ENCODE measurements at places on chromosomes 1 and 21.

GRCh38 chr1:60044881-60045280 lies 28.7 kb downstream of the C1orf87 start:
- DNase-seq, result no peak

DNA sequence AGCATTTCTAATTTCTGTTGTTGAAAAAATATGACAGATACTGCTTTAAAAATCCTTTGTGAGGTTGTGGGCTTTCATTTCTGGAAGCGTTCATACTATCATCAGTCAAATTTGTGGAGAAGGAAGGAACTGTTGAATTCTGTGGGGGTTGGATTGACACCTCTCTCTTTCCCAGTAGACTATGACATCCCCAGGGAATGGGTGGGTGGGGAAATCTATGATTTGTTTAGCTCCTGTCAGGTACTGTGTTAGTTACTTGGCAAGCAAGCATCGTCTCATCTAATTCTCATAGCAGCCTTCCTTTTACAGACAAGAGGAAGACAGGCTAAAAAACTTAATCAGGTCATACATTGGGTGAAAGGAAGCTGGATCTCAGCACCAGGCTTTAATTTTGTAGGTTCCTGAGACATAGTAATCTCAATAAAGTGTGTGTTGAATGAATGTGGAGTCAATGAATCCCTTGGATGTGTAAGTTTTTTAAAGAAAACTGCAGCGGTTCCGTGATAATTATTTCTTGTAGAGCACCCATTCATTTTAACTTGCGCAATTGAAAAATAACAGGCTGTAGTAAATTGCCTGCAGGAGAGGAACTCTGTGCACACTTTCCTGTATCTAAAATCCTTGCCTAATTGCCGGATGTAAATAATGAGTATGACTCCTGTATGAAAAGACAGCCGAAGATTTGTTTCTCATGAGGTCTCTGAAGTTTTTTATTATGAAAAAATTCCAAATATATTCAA lies 60.6 kb downstream of the MYOM3 start:
- no peak for DNase-seq

DNA sequence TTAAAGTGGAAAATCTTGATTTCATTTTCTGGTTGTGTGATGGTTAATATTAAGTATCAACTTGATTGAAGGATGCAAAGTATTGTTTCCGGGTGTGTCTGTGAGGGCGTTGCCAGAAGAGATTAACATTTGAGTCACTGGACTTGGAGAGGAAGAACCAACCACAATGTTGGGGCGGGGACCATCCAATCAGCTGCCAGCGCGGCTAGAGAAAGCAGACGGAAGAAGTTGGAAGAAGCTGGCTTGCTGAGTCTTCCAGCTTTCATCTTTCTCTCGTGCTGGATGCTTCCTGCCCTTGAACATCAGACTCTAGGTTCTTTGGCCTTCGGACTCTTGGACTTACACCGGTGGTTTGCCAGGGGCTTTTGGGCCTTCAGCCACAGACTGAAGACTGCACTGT lies 832.6 kb upstream of the TMPRSS15 start:
- DNase-seq, result no peak

GRCh38 chr1:168686666-168687065 lies 42.3 kb downstream of the DPT start:
- no peak for DNase-seq
